T-helper 1 cell (primary cell): ENCODE measurements at places on chromosomes 7 and 10.

DNA sequence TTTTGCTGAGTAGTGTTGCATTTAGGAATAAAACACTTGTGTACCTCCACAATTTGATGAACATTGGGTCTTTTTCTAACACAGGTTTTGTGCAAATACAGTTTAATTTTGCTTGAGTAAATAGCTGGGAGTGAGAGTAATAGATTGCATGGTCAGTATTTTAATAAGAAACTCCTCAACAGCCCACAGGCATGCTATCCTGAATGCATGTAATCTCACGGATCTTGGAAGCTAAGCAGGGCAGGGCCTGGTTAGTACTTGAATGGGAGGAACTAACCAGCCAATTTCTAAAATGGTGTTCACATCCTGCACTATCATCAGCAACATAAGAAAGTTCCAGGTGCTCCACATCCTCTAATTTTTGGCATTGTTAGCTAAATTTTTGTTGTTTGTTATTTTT, 685.4 kb upstream of the MBL2 start:
- no peak for DNase-seq

GRCh38 chr7:92722541-92722940, 113.8 kb downstream of the CDK6 start:
- no peak for DNase-seq

DNA sequence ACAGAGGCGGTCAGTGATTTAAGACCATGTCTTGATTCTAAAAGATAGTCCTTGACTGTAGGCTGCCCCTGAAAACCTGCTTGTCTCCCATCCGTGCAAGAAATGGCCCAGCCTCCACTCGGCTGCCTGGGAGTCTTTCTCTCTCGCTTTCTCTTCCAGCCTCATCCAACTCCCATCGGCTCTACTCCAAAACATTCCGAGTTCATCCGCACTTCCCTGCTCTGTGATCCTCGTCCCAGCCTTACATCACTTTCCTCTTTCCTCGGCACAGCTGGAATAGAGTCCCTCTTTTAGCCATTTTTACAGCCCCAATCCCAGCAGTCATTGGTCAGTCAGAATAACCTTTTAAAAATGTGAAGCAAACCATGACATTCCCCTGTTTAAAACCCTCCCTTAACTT, 135.1 kb downstream of the TAX1BP1 start:
- DNase-seq, result no peak

DNA sequence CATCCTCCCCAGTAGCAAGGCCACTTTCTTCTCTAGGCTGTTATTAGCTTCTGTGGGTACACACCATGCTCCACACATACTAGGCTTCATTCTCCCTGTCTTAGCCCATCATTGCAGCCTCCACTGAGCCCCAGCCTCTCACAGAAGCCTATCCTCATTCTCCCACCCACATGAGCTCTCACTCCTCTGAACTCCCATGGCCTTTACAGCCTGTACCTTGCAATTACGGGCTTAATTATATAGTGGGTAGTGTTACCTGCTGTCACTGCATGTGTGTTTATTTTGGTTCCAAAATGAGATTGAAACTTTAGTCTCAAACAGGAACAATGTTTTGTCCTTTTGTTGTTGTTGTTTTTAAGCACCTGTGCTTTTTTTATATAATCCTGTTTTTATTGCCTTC, 460.0 kb downstream of the KCNMA1 start:
- no peak for DNase-seq

GRCh38 chr7:25476863-25477499, 248.7 kb upstream of the NPVF start:
- no peak for DNase-seq

DNA sequence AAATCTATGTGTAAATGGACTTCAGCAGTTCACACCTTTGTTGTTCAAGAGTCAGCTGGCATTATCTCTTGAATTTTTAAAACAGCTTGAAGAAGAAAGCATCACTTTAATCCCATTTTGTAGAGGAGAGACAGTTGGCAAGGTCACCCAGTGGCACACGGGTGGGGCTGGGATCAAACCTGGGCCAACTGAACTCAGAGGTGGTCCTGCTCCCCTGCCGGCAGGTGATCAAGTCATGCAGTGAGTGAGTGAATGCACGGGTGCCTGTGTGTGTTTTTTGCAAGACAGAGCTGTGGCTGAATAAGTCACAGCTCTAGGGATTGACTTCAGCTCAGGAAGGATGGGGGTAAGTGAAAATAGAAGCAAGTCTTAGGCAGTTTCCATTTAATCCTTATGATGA, 9.5 kb downstream of the GHRHR start:
- no peak for DNase-seq

GRCh38 chr7:131369354-131369753, 41.7 kb downstream of the MKLN1 start:
- DNase-seq, result no peak

- no peak for DNase-seq
Measured at GRCh38 chr10:124732931-124733570, 11.1 kb downstream of the FAM53B start.

DNA sequence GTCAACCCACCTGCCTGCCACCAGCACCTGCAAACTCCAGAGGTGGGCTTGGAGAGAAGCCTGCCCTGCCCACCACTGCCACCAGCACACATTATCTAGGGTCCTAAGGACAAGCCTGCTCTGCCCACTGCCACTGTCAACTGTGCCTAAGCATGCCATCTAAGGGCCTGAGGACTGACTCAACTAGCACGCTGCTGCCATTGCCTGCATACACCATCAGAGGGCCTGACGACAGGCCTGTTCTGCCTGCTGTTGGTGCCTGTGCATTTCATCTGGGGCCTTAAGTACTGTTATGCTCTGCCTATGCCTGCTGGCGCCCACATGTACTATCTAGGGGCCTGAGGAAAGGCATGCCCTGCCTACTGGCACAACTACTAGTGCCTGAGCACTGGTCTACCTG, 27.0 kb upstream of the LRRD1 start:
- DNase-seq, result no peak

DNA sequence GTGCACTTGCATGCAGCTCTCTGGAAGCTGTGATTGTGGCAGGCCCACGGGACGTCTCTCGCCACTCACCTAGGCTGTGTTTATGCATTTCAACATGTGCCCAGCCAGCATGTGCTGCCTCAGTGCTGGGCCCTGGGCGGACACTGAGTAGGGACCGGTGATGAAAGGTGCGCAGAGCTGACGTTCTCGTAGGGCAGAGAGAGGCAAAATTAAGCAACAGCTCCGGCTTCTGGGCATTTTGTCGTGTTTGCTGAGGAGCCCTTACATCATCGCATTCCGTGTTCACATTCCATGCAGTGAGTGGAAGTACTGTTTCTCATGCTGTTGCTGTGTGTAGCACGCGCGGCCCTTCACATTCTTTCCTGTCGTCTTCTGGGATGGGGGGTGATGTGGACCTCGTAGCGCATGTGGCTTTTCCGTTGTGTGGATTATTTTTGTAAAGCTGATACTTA, 50.5 kb downstream of the PRF1 start:
- DNase-seq, result no peak

DNA sequence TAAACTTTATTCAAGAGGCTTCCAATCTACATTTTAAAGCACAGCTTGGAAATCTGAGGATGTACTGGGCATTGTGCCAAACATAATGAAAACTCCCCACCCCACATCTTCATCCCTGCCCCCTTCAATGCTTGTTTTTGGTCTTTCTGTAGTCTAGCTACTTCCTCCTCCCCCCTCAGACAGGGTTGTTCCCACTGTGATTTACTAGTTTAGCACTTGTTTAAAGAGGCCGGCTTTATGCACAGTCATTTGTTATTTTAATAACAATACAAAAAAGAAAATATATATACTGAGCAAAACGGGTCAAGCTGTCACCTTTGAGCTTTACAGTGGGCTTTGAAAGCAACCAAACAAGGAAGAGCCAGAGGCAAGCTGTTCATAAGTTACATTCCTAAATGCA, 132.6 kb downstream of the CHRM2 start:
- DNase-seq, result no peak

GRCh38 chr10:21002091-21002878, 105.2 kb upstream of the NEBL start:
- DNase-seq, result no peak

- no peak for DNase-seq
Measured at GRCh38 chr10:116125180-116125579, 147.8 kb downstream of the GFRA1 start.

- no peak for DNase-seq
Measured at GRCh38 chr7:70392877-70393435, 739.0 kb upstream of the GALNT17 start.

GRCh38 chr10:102347236-102347828, 48.2 kb upstream of the NFKB2 start:
- DNase-seq, result no peak

- no peak for DNase-seq
Measured at GRCh38 chr10:132197271-132198067, 10.7 kb downstream of the DPYSL4 start.

DNA sequence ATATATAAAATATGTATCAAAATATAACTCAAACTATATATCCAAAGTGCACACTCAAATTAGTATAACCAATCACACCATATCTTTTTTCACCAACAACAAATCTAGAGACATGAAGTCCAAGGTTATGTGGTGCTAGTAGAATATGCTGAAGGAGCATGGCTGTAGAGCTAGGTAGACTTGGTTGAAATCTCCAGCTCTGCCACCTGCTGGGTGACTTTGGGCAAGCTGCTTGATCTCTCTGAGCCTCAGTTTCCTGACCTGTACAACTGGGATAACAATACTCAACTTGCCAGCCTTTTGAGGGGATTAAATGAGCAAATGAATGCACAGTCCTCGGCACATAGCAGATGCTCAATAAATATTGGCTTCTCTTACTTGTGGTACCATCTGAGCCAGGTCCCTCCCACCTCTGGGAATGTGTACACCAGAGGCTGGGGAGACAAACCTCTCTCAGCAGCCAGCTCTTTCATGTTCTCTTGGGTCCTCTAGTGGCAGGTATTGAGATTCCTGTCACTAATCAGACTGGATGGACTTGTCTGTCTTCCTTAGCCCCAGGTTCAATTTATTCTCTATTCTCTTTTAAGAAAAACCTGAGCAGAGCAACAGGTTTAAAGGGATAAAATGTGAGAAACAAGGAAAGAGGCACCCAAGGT, 94.3 kb upstream of the PDE1C start:
- no peak for DNase-seq

- peak; percentile 36 for DNase-seq
Measured at GRCh38 chr10:944034-944831, 12.7 kb upstream of the LARP4B start.

DNA sequence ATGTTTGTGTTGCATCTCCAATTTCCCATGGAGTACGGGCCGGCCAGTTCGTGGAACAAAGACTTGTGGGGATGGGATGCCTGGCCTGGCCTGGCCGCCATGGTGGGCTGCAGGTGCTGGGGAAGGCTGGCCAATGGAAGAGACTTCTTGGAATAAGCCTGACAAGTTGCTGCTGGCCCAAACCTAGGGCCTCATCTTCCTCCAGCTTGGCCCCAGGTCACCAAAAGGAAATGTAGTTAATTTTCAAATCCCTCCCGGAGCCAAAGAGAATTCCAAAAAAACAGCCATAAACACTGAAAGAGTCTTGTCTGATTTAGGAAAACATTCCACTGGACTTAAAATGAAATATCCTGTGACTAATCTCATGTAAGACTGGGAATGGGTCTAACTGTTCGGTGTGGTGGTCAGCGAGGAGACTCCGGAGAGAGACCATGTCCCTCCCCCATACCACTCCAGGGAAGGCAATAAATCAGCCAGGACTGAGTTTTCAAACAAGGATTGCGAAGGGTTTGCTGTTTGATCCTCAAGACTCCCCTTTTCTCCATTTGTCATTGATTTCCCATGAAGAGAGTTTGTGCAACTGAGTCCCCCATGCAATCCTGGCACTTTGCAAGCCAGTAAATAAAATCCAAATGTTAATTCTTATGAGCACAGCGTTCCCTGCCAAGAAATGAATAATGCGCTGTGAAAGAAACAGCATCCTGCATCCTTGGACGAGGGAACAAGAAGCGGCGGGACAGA, 128.7 kb upstream of the HABP2 start:
- no peak for DNase-seq

DNA sequence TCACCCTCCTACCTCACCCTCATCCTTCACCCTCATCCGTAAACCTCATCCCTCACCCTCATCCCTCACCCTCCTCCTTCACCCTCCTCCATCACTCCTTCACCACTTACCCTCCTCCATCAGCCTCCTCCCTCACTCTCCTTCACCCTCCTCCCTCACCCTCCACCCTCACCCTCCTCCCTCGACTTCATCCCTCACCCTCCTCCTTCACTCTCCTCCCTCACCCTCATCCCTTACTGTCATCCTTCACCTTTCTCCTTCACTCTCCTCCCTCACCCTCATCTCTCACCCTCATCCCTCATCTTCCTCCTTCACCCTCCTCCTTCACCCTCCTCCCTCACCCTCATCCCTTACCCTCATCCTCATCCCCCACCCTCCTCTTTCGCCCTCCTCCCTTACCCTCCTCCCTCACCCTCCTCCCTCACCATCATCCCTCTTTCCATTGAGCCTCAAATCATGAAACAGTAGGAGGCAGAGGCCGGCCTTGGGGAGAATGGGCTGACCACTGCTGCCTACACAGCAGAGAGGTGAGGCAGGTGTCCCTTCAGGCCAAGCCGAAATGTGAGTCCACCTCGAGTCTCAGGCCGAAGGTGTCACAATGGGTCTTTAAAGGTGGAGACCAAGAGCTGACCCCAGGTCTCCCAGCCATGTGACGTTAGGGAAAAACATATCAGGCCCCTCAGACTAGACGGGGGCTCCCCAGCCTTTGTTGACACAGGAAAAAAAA, 53.0 kb downstream of the PDGFA start:
- DNase-seq, result no peak

GRCh38 chr7:81317741-81318140, 398.9 kb upstream of the SEMA3C start:
- DNase-seq, result no peak

DNA sequence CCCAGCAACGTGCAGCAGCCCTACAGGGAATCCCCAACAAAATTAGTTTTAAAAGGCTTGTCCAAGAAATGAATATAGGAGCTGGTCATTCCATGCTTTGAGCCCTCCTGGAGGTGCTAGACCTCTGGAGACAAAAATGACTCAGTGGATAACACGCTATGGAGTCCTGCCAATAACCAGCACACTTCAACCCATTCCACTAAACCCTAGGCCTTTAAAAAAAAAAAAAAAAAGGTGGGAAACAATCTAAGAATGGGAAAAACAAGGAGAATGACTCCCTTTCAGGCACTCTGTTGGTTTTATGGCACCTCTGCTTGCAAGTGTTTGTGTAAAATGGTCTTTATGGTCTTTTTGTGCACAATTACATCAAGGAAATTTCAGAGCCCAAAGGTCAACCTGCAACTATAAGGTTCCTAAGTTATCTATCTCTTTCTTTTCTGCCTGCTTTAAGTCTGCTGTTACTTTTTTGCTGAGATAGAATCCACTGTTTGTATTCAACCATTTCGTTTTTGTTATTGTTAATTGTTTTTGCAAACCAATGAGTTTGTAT, 21.3 kb downstream of the AVL9 start:
- DNase-seq, result no peak

GRCh38 chr10:74936577-74937265, 110.3 kb downstream of the KAT6B start:
- no peak for DNase-seq

GRCh38 chr7:91636728-91637127, 243.8 kb downstream of the MTERF1 start:
- no peak for DNase-seq

- DNase-seq, result no peak
Measured at GRCh38 chr7:130210181-130210935, 2.7 kb downstream of the SSMEM1 start.
